Activated CD4-positive, alpha-beta T cell treated with anti-CD3 and anti-CD28 coated beads, Interleukin-2, amount 10 ng/mL, durations not matched to agents 24 days and 14 days (primary cell): ENCODE measurements at places on chromosomes 1 and 21.

GRCh38 chr1:223785808-223786207 is 59.9 kb downstream of the TP53BP2 start:
- no peaks in the 10 kb centered on the region for H3K27me3 ChIP-seq
- DNase-seq = no peak
- H3K27ac ChIP-seq = no peak overlapping the region
- H3K4me3 ChIP-seq = no peak overlapping the region
- H3K36me3 ChIP-seq = peaks cover 29% of the 10 kb centered on the region
- no peaks in the 10 kb centered on the region for H3K4me1 ChIP-seq

DNA sequence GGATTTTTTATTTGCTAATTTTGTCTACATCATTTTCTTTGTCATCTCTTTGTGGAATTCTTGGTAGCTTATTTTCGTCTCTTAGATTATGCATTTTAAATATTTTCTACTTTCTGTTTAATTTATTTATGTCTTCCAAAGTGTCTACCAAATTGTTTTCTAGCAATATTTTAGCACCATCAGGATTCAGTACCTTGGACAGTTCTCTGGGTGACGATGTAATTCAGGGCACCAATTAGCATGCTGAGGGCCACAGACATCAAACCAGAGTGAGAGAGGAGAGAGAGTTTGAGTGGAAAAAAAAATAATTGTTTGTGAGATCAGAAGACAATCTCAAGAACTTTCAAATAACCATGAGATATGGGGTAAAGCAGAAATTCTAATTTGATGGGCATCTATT is 169.8 kb upstream of the CXADR start:
- H3K27ac ChIP-seq = no peak overlapping the region
- H3K4me1 ChIP-seq = no peaks in the 10 kb centered on the region
- DNase-seq = no peak

DNA sequence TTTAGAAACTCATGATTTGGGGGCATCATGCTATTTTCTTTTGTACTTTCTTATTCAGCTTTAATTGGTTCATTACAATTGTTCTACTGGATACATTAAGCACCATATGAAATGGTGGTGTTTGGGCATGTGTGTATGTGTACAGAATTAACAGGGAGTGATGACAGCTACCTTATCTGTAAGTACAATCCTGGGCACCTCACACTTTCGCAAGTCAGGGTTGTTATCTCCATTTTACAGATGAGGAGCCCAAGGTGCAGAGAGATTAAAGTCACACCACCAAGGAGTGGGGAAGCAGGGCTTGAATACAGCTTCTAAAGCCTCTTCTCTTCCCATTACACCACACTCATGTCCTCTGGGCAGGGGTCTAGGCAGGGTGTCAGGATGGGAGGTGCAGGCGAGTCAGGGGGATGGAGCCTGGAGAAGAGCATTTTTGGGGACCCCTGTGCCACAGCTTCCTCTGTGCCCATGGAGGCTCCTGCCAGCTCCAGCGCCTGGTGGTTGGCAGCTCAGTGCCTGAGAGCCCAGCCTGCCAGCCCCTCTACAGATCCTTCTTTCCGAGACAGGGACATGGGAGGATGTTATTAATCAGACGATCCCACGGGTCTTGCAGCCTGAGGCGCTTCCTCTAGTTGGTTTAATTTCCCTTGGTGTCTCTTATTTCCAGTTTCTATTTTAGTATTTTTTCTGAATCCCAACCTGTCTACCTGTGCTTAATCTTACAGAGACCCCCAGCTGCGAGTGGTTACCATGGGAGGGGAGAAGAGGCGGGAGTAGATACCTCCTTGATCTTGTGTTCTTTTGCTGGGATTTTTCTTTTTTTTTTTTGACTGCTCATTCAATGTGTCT is 126.2 kb upstream of the CD34 start:
- no peaks in the 10 kb centered on the region for H3K27me3 ChIP-seq
- DNase-seq = no peak
- H3K4me3 ChIP-seq = no peak overlapping the region
- H3K4me1 ChIP-seq = no peaks in the 10 kb centered on the region
- H3K36me3 ChIP-seq = no peaks in the 10 kb centered on the region

GRCh38 chr21:46036696-46037330 is 55.2 kb downstream of the COL6A1 start:
- H3K27ac ChIP-seq = no peak overlapping the region
- no peaks in the 10 kb centered on the region for H3K36me3 ChIP-seq
- no peaks in the 10 kb centered on the region for H3K27me3 ChIP-seq
- no peak overlapping the region for H3K4me3 ChIP-seq
- no peaks in the 10 kb centered on the region for H3K4me1 ChIP-seq
- DNase-seq = no peak

DNA sequence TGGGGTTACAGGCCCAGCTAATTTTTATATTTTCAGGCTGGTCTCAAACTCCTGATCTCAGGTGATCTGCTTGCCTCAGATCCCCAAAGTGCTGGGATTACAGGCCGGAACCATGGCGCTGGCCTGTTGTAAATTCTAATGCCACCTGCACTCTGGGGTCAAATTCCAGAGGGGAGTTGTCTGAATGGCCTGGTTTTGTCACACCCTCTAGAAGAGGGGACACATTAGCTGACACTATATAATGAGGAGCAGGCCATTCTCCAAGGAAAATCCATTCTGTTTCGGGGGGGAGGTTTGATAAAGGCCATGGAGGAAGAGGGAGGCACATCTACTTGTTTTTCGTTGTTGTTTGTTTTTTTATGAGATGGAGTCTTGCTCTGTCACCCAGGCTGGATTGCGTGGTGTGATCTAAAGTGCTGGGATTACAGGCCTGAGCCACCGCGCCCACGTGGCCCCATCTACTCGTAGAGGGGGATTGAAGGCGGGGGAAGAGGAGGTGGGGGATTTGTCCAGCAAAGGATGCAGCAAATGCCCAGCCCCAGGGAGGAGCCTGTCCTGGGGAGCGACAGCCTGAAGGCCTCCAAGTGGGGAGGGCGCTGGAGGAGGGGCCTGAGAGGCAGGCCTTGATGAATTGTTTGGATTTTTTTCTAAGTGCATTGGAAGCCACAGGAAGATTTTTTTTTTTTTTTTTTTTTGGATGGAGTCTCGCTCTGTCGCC is 78.4 kb upstream of the SLC45A1 start:
- DNase-seq = no peak
- H3K4me3 ChIP-seq = no peak overlapping the region
- H3K27me3 ChIP-seq = peaks cover 4% of the 10 kb centered on the region
- no peak overlapping the region for H3K27ac ChIP-seq

- H3K27me3 ChIP-seq = no peaks in the 10 kb centered on the region
- H3K27ac ChIP-seq = peak overlapping the region; percentile 61
- DNase-seq = no peak
Observed at GRCh38 chr1:115654663-115655305, 13.0 kb downstream of the VANGL1 start.

- no peaks in the 10 kb centered on the region for H3K36me3 ChIP-seq
- no peak overlapping the region for H3K27ac ChIP-seq
- DNase-seq = no peak
- H3K4me3 ChIP-seq = no peak overlapping the region
- peaks cover 8% of the 10 kb centered on the region for H3K27me3 ChIP-seq
- H3K4me1 ChIP-seq = peaks cover 4% of the 10 kb centered on the region
Observed at GRCh38 chr1:117783606-117784396, 145.6 kb downstream of the GDAP2 start.

DNA sequence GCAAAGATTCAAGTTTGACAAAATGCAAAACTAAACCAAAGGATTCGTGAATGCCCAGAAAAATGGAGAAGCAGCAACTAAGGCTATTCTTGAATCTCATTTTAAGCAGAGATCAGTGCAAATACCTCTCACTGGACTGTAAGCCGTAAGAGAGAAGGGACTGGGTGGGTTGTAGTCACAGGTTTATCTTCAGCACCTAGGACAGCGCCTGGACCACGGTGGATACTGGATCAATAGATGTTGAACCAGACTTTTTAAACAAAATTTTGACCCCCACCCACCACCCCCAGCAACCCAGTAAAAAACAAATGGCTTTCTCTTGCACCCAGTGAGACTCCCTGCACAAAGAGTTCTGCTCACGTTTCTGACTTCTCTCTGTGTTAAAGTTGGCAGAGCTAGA is 347.1 kb downstream of the AJAP1 start:
- no peak overlapping the region for H3K27ac ChIP-seq
- no peaks in the 10 kb centered on the region for H3K27me3 ChIP-seq
- H3K4me1 ChIP-seq = no peaks in the 10 kb centered on the region
- DNase-seq = peak; percentile 57
- no peak overlapping the region for H3K4me3 ChIP-seq

GRCh38 chr1:151715726-151716404 is 738 bp downstream of the CELF3 start:
- peaks cover 18% of the 10 kb centered on the region for H3K4me1 ChIP-seq
- H3K36me3 ChIP-seq = no peaks in the 10 kb centered on the region
- no peak overlapping the region for H3K4me3 ChIP-seq
- no peak for DNase-seq
- peaks cover 64% of the 10 kb centered on the region for H3K27me3 ChIP-seq

GRCh38 chr1:17347769-17348592 is 24.0 kb upstream of the PADI6 start:
- no peaks in the 10 kb centered on the region for H3K27me3 ChIP-seq
- peaks cover 5% of the 10 kb centered on the region for H3K4me1 ChIP-seq
- no peaks in the 10 kb centered on the region for H3K36me3 ChIP-seq
- no peak for DNase-seq
- no peak overlapping the region for H3K27ac ChIP-seq
- no peak overlapping the region for H3K4me3 ChIP-seq

- H3K36me3 ChIP-seq = no peaks in the 10 kb centered on the region
- peak; percentile 74 for DNase-seq
- H3K4me1 ChIP-seq = no peaks in the 10 kb centered on the region
- no peak overlapping the region for H3K4me3 ChIP-seq
- H3K27me3 ChIP-seq = peaks cover 10% of the 10 kb centered on the region
Observed at GRCh38 chr1:74771913-74772515, 39.1 kb downstream of the TYW3 start.

DNA sequence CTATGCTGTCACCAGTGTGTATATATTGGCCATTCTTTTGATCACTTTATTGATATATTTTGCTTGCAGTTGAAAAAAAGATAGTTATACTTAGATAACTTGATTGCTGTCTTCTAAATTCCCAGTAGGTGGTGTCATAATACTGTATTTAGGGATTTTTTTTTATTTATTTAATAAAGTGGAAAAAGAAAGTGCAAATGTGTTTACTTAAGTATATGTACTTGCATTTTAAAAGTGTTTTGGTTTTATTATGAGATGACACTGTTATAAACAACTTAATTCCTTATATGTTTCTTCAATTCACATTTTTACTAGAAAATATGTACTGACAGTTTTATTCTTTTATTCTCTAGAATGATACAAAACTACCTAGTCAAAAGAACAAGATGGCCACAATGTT is 164.8 kb downstream of the USP25 start:
- no peak for DNase-seq
- no peaks in the 10 kb centered on the region for H3K27me3 ChIP-seq
- no peak overlapping the region for H3K4me3 ChIP-seq
- no peaks in the 10 kb centered on the region for H3K36me3 ChIP-seq
- H3K27ac ChIP-seq = no peak overlapping the region
- no peaks in the 10 kb centered on the region for H3K4me1 ChIP-seq

DNA sequence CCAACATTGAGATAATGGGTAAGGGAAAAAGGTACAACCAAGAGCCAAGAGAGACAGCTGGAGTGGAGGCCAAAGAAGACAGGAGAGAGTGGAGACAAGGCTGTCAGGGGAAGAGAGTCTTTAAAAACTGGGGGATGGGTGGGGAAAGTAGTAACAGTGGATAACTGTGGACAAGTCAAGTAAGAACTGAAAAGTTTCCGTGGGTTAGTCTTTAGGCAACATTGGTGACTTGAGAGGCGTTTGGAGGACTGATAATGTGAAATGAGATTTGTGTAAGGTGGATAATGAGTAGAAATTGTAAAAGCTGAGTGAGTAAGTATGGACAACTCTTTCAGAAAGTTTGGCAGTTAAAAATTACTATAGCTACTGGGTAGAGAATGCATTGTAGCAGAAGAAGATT is 10.4 kb downstream of the PPP2R5A start:
- peaks cover 17% of the 10 kb centered on the region for H3K36me3 ChIP-seq
- H3K27ac ChIP-seq = peak overlapping the region; percentile 74
- DNase-seq = no peak
- H3K4me1 ChIP-seq = peaks cover 57% of the 10 kb centered on the region

- H3K4me3 ChIP-seq = no peak overlapping the region
- H3K36me3 ChIP-seq = no peaks in the 10 kb centered on the region
- no peak for DNase-seq
- no peaks in the 10 kb centered on the region for H3K4me1 ChIP-seq
Observed at GRCh38 chr1:67937010-67937409, 103.7 kb upstream of the GNG12 start.

DNA sequence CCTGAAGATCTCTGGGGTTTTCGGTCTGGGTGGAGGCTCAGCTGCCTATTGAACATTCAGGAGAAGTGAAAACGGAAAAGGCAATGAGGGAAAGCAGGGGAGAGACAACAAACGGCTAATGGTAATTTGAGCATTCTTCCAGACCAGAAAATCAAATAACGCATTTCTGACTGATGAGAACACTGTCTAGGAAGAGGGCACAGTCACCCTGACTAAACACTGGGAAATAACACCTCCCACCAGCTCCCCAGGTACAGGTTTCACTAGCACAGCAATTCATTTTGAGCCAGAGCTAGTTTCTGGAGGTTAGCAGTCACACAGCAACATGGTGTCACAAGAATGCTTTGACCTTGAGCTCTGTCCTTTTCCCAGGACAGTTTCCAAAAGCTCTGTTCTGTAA is 21.1 kb downstream of the NCF2 start:
- peaks cover 19% of the 10 kb centered on the region for H3K4me1 ChIP-seq
- DNase-seq = no peak
- H3K27me3 ChIP-seq = no peaks in the 10 kb centered on the region
- peaks cover 27% of the 10 kb centered on the region for H3K36me3 ChIP-seq
- H3K27ac ChIP-seq = peak overlapping the region; percentile 78
